ENCODE measurements at places on chromosomes 1 and 21. TPM values are rescaled to one million over a fixed set of nuclear protein-coding genes. Genes with fewer than 3 reads are reported as not detected.

- H3K27me3 ChIP-seq: no peaks in the 10 kb centered on the region
- H3K4me1 ChIP-seq: no peaks in the 10 kb centered on the region
- H3K4me3 ChIP-seq: no peak overlapping the region
- H3K36me3 ChIP-seq: peaks cover 3% of the 10 kb centered on the region
Measured at GRCh38 chr1:11158291-11158690, 30.9 kb upstream of the ANGPTL7 start.

The LINGO4 gene
- polyA plus RNA-seq: 0.15 TPM

DNA sequence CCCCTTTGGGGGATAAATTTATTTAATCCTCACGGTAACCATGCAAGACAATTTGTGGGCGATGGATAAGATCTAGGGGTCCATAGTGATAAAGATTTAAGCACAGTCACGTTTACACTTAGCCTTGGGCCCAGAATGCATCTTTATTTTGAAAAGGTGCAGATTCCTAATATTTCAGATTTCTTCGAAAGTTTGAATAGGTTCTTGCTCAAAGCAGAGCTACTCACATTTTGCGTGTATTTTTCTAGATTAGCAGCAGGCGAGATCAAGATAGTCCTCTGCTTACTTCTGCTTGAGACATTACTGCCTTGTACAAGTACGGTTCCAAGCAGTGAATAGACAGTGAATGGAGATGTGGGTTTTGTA, 647 bp downstream of the TSEN15 start:
- no peaks in the 10 kb centered on the region for H3K36me3 ChIP-seq
- peaks cover 5% of the 10 kb centered on the region for H3K4me1 ChIP-seq
- H3K27ac ChIP-seq: peak overlapping the region; percentile 84
- H3K4me3 ChIP-seq: peak overlapping the region; percentile 98
- no peaks in the 10 kb centered on the region for H3K27me3 ChIP-seq

The PODN gene
- polyA plus RNA-seq: 1.6 TPM

GRCh38 chr1:36456391-36456928, 6.2 kb upstream of the OSCP1 start:
- H3K27me3 ChIP-seq: no peaks in the 10 kb centered on the region
- DNase-seq: no peak
- peaks cover 43% of the 10 kb centered on the region for H3K36me3 ChIP-seq
- H3K4me1 ChIP-seq: no peaks in the 10 kb centered on the region

GRCh38 chr1:79845936-79846335, 839.4 kb upstream of the ADGRL4 start:
- H3K36me3 ChIP-seq: no peaks in the 10 kb centered on the region
- DNase-seq: no peak
- H3K27ac ChIP-seq: no peak overlapping the region
- H3K4me1 ChIP-seq: no peaks in the 10 kb centered on the region
- no peaks in the 10 kb centered on the region for H3K27me3 ChIP-seq
- no peak overlapping the region for H3K4me3 ChIP-seq

- H3K4me1 ChIP-seq: peaks cover 13% of the 10 kb centered on the region
- H3K4me3 ChIP-seq: no peak overlapping the region
- peaks cover 9% of the 10 kb centered on the region for H3K36me3 ChIP-seq
- no peak for DNase-seq
Measured at GRCh38 chr1:34988147-34988546, 3.0 kb upstream of the TMEM35B start.

- no peaks in the 10 kb centered on the region for H3K27me3 ChIP-seq
- peaks cover 4% of the 10 kb centered on the region for H3K4me1 ChIP-seq
- DNase-seq: no peak
- no peak overlapping the region for H3K27ac ChIP-seq
- no peaks in the 10 kb centered on the region for H3K36me3 ChIP-seq
Measured at GRCh38 chr1:209743145-209743482, 12.7 kb upstream of the TRAF3IP3 start.

The VWA5B1 gene
- 0.01 TPM for polyA plus RNA-seq

- DNase-seq: no peak
- H3K4me3 ChIP-seq: no peak overlapping the region
- H3K27me3 ChIP-seq: no peaks in the 10 kb centered on the region
- no peaks in the 10 kb centered on the region for H3K4me1 ChIP-seq
- no peaks in the 10 kb centered on the region for H3K36me3 ChIP-seq
Measured at GRCh38 chr1:245512181-245512888, 357.6 kb downstream of the KIF26B start.

GRCh38 chr1:177568622-177569021, 397.9 kb downstream of the BRINP2 start:
- no peak overlapping the region for H3K27ac ChIP-seq
- no peaks in the 10 kb centered on the region for H3K27me3 ChIP-seq
- no peaks in the 10 kb centered on the region for H3K4me1 ChIP-seq
- no peaks in the 10 kb centered on the region for H3K36me3 ChIP-seq

- H3K4me1 ChIP-seq: peaks cover under 1% of the 10 kb centered on the region
- no peaks in the 10 kb centered on the region for H3K27me3 ChIP-seq
Measured at GRCh38 chr1:39098546-39099250, 72.5 kb downstream of the NDUFS5 start.

The CELA2B gene
- not detected for polyA plus RNA-seq

- H3K4me3 ChIP-seq: no peak overlapping the region
- no peak overlapping the region for H3K27ac ChIP-seq
- no peaks in the 10 kb centered on the region for H3K27me3 ChIP-seq
- H3K4me1 ChIP-seq: no peaks in the 10 kb centered on the region
Measured at GRCh38 chr1:119116725-119117124, 23.7 kb downstream of the WARS2 start.

The RBM11 gene
- 2.1 TPM for polyA plus RNA-seq

GRCh38 chr21:31930001-31930400, 57.2 kb downstream of the HUNK start:
- DNase-seq: no peak
- H3K4me3 ChIP-seq: no peak overlapping the region

The AQP10 gene
- 2.9 TPM for polyA plus RNA-seq

DNA sequence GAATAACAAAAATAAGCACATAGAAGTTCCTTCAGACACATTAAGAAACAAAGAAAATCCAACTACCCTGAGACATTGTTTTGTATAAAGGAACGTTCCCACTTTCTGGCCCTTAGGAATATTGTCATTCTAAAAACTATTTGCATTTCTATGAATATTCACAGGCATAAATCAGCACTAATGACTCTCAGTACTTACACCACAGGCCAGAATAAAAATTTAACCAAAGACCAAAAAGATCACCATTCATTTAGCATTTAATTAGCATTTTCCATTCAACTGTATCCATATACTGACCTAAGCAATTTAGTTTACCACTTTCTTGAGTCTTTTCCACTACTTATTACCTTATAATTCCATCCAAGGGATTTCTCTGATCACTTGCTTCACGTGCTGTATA, 75.4 kb downstream of the TTLL7 start:
- no peaks in the 10 kb centered on the region for H3K4me1 ChIP-seq
- H3K27ac ChIP-seq: no peak overlapping the region
- DNase-seq: no peak
- no peaks in the 10 kb centered on the region for H3K36me3 ChIP-seq
- no peak overlapping the region for H3K4me3 ChIP-seq
- H3K27me3 ChIP-seq: no peaks in the 10 kb centered on the region

DNA sequence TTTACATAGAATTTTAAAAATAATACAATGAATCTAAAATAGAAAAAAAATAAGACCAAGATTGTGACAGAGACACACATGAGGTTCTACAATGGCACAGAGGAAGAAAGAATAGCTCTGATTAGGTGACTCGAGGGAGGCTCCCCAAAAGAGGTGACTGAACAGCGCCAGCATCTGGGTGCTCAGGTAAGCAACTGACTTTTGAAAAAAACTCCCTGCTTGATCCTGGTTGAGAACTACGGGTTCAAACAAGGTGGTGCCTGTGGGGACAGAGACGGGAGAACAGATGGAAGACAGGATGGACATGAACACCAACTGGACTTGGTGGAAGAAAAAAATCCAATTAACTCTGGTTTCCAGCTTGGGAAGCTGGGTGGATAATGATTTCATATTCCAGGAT, 22.5 kb downstream of the BATF3 start:
- H3K27me3 ChIP-seq: no peaks in the 10 kb centered on the region
- no peaks in the 10 kb centered on the region for H3K4me1 ChIP-seq

DNA sequence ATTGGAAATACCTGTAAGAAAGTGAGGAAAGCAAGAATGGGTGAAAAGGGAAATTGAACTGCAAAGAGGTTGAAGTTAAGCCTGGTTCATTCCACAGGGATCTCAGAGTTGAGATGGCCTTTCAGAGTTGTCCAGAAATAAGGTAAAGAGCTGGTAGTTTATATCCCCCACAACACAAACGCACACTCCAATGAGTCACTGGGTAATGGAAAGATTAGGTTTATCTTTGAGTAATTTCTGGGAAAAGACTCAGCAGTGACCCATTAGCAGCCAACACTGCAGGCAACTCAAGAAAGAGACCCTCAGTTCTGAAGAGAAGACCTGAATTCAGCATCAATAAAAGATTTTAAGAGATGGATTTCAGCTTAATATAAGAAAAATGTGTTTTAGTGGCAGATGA, 485.5 kb downstream of the PTPRC start:
- DNase-seq: no peak
- no peak overlapping the region for H3K4me3 ChIP-seq
- no peaks in the 10 kb centered on the region for H3K4me1 ChIP-seq
- H3K36me3 ChIP-seq: no peaks in the 10 kb centered on the region

DNA sequence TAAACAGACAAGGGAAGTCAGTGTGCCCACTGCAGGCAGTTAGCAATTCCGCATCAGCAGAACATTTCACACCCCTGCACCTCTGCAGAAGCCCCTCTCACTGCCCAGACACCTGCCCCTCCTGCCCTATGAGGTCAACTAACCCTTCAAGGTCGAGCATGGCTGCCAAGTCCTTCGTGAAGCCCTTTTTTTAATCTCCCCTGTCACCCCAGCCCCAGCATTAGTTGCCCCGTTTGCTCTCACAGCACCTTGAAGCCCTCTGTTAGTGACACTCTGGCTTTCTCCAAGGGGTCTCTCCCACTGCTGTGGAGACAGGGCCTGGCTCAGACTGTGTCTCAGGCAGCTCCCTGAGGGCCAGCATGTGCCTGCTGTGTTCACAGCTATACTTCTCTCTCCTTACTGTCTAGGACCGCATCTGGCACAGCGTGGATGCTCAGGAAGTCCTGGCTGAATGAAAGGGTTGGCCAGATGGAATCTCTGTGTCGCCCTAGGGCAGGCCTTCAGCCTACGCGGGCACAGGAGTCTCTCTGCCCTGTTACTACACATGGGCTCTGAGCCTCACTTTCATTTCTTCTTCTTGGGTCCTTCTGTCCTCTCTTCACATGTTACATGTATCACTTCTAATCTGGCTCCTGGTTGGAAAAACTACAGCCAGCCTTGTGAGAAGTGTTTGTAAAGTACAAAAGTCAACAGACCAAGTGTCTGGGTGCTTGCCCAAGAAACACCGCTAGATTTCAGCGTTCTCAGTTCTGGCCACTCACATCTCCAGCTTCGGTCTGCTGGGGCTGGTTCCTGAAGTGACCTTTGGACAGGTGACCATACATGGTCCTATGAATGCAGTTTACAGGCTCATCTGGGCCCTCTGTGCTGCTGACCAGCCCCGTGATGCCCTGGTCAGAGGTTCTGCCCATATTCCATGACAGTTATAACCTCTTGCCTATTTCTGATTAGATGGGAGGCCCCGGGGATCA, 19.7 kb downstream of the SLC2A1 start:
- H3K4me3 ChIP-seq: no peak overlapping the region
- peaks cover 18% of the 10 kb centered on the region for H3K4me1 ChIP-seq
- no peaks in the 10 kb centered on the region for H3K27me3 ChIP-seq

The CCDC17 gene
- polyA plus RNA-seq: 5.1 TPM

The CRYBG2 gene
- 6.7 TPM for polyA plus RNA-seq

GRCh38 chr1:23930861-23931490, 17.8 kb upstream of the CNR2 start:
- no peaks in the 10 kb centered on the region for H3K4me1 ChIP-seq
- no peak for DNase-seq
- no peaks in the 10 kb centered on the region for H3K36me3 ChIP-seq
- H3K4me3 ChIP-seq: no peak overlapping the region
- peak overlapping the region; percentile 32 for H3K27ac ChIP-seq

DNA sequence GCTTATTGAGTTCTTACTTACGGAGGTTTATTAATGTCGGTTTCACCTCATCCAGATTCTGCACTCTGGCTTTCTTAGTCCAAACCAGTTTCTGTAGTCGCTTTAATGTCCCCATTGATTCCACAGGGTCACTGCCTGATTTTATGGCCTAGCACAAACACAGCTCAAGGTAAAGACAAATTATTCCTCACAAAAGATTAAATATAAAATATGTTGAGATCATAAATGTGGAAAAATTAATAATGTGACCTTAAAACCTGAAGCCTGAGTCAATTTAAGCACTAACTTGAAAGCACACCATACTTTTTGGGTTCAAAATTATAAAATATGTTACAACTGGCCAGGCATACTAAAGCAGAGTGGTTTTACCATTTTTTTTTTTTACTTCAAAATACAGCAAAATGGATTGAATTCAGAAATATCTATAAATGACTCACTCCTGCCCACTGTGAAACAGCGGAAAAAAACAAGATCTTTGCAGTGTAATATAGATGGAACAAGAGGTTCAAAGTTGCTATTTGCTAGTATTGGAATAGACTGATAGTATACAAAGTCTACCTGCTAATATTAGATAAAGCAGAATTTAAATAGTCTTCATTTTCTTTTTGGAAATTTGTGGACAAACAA, 37.6 kb upstream of the SAMSN1 start:
- no peak overlapping the region for H3K27ac ChIP-seq
- H3K36me3 ChIP-seq: no peaks in the 10 kb centered on the region
- H3K4me1 ChIP-seq: no peaks in the 10 kb centered on the region
- H3K4me3 ChIP-seq: no peak overlapping the region
- H3K27me3 ChIP-seq: no peaks in the 10 kb centered on the region

DNA sequence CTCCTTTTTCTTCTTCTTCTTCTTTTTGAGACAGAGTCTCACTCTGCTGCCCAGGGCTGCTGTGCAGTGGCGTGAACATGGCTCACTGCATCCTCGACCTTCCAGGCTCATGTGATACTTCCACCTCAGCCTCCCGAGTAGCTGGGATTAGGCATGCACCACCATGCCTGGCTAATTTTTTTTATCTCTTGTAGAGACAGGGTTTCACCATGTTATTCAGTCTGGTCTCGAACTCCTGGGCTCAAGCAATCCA, 13.0 kb upstream of the PADI1 start:
- no peaks in the 10 kb centered on the region for H3K27me3 ChIP-seq
- H3K27ac ChIP-seq: no peak overlapping the region
- no peak for DNase-seq
- H3K36me3 ChIP-seq: no peaks in the 10 kb centered on the region
- no peaks in the 10 kb centered on the region for H3K4me1 ChIP-seq
- H3K4me3 ChIP-seq: no peak overlapping the region

DNA sequence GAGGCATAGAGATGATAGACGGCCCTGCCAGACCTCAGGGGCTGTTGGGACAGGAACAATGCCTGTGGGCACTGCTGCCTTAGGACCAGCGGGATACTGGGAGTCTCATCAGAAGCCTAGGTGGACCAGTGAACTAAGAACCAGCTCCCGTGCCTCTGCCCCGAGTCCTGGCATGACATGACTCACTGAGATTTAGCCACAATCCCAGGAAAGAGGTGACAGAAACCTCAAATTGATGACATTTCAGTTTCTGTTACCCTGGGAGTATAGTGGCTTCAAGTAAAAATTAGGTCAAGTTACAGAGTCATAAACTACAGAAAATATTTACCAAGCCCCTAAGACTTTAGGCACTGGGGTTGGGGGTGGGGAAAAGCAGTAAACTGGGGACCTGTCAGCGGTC, 74.6 kb upstream of the GADD45A start:
- DNase-seq: no peak
- H3K36me3 ChIP-seq: no peaks in the 10 kb centered on the region
- no peak overlapping the region for H3K4me3 ChIP-seq
- H3K27me3 ChIP-seq: no peaks in the 10 kb centered on the region
- no peaks in the 10 kb centered on the region for H3K4me1 ChIP-seq
- no peak overlapping the region for H3K27ac ChIP-seq

The TMEM59 gene
- polyA plus RNA-seq: 266 TPM

GRCh38 chr1:6509919-6510291, 18.4 kb upstream of the PLEKHG5 start:
- no peak overlapping the region for H3K27ac ChIP-seq
- DNase-seq: no peak
- H3K4me1 ChIP-seq: no peaks in the 10 kb centered on the region
